ENCODE measurements at places on chromosomes 6 and 20.

GRCh38 chr6:144581812-144582537 is 296.8 kb downstream of the UTRN start:
- peak; percentile 24 for DNase-seq

DNA sequence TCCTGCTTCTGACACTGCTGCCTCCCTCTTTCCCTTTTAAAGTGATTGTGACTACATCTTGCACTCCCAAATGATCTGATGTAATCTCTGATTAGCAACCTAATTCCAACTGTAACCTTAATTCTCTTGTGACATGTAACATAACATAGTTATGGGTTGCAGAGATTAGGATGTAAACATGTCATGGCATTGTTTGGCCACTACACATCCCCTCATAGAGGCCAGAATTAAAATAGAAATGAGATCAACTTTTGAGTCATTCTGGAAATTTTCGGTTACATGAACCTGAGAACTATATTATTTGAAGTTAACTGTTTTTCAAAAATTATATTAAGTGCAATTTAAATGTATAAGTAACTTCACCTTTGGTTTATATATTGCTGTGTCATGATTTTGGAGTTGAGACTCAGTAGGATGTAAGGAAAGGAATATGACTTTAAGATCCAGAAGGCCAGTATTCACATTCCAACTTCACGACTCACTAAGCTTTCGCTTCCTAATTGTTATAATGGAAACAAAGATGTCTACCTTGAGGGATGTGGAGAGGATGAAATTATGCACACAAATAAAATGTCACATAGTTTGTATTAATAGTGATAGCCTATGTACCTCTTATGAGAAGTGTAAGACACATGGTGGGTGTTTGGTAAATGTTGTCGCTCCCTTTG is 611.9 kb upstream of the MAP3K7 start:
- DNase-seq: no peak

DNA sequence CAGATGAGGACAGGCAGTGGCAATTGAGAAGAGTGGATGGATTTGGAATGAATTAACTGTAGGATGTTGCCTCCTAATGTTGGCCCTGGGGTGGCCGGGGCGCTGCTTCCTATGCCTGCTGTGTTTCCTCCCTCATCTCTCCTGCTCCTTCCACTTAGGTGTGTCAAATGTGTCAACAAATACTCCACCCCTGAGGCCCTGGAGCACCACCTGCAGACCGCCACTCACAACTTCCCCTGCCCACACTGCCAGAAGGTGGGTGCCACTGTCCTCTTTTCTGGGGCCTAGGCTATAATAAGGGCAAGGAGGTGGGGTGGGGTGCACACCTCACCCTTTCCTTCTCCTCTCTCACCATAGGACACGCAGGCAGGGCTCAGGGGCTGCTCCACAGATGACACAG is 30.0 kb upstream of the CHMP4B start:
- no peak for DNase-seq

GRCh38 chr6:31363811-31364210 is 6.8 kb upstream of the HLA-B start:
- DNase-seq: no peak

- DNase-seq: peak; percentile 12
Measured at GRCh38 chr6:114100215-114100994, 129.5 kb upstream of the HDAC2 start.

Data from AG20443 (cell line).